ENCODE measurements at places on chromosomes 3 and 15.

GRCh38 chr3:186109897-186110803, 1.3 kb upstream of the ETV5 start:
- DNase-seq: no peak

GRCh38 chr3:79994397-79994796, 226.6 kb upstream of the ROBO1 start:
- DNase-seq: no peak

GRCh38 chr15:36961956-36962355, 138.4 kb downstream of the MEIS2 start:
- DNase-seq: no peak

- DNase-seq: no peak
Measured at GRCh38 chr15:50880206-50880605, 28.3 kb upstream of the AP4E1 start.
